Activated T-helper 1 cell treated with anti-CD3 and anti-CD28 coated beads, Interleukin-12 subunit alpha, Interleukin-12 subunit beta, Interleukin-2, Interleukin-4 antibody, amounts not matched to agents 30 ng/mL and 10 ng/mL and 1 ng/mL, durations not matched to agents 14 hours and 24 hours and 36 hours (primary cell): ENCODE measurements at places on chromosomes 4 and X.

- no peak for DNase-seq
Measured at GRCh38 chr4:79584352-79584751, 176.3 kb upstream of the GK2 start.

GRCh38 chr4:168853770-168854169 is 156.3 kb downstream of the CBR4 start:
- DNase-seq = no peak

DNA sequence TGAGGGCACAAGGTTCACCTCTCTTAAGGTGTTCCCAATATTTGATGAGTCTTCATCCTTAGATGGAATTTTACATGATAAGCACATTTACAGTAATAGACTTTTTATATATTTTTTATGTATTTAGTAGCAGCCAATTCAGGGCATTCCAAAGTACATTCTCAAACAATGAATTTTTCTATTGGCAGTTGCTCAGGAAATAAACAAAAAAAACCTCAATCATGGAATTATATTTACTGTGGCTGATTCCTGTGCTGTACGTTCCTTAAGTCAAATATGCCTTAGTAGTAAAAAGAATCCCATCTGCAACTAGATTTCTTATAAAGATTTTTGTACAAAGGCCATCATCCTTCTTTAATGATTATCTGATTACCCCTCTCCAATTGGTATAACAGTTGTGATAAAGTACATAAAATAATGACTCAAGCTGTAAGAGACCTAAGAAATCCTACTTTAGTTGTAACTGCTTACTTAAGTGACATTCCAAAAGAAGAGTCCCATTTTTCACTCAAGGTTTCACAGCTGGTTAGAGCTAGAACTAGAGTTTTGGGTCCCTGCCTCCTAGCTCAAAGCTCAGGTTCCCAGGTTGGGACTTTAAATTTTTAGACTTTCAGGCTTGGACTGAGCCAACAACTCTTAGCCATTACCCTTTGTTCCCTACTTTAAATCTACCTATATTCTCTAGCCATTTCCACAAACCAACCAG is 152.7 kb downstream of the FHIP1A start:
- DNase-seq = no peak

DNA sequence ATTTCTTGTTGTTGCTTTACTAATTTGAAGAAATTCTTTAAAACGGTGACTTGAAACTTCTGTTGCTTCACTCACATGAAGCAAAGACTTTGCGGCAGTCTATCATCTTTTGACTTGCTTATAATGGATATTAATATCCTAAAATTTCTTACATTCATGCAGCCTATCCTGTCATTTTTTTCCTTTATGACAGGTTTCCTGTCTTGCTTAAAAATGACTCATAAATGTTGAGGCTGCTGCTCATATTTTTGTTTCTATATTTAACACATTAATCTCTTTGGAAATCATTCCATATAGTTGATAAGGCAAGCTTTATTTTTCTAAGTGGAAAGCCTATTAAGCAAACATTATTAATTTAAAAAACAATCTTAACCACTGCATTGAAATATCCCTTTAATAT is 176.6 kb upstream of the GALNTL6 start:
- DNase-seq = no peak

DNA sequence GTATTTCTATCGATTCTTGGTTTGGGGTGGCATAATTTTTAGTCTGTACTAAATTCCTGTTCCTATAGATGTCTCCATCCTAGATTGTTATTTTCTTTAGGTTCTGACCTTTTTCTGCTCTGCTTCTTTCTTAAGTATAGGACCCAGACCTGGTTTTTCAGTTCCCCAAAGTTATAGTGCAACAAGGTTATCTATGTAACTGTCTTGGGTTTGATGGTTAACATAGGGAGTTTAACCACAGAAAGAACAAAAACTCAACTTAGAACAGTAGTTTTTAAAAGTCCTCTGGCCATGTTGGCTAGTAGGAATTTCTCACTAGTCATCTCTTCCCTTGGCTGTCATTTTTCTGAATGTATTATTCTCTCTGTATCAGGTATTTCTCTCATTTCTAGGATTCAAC is 38.8 kb upstream of the MAD2L1 start:
- no peak for DNase-seq

- no peak for DNase-seq
Measured at GRCh38 chr4:17020451-17020850, 122.0 kb upstream of the LDB2 start.

- DNase-seq = no peak
Measured at GRCh38 chrX:125295337-125295736, 24.3 kb upstream of the TEX13C start.
